ENCODE measurements at places on chromosomes 2 and 18. TPM values are rescaled to one million over a fixed set of nuclear protein-coding genes. Genes with fewer than 3 reads are reported as not detected.

Gene SOWAHC
- total RNA-seq, result 13.1 TPM

Gene PRSS56
- total RNA-seq, result not detected

Gene C2orf66
- total RNA-seq, result 0.59 TPM

Gene CCT4
- 143 TPM for total RNA-seq

Gene FN1
- 31,457 TPM for total RNA-seq

Gene UCN
- 0.85 TPM for total RNA-seq

Gene CLEC4F
- total RNA-seq, result not detected

Gene RGPD6
- total RNA-seq, result 25.7 TPM

Gene SKOR2
- total RNA-seq, result not detected

Gene FRZB
- 0.72 TPM for total RNA-seq

Gene GPC1
- total RNA-seq, result 150 TPM

Gene LRRC30
- not detected for total RNA-seq

Gene AGPS
- 40.3 TPM for total RNA-seq

Gene UGT1A7
- 0.96 TPM for total RNA-seq

Gene PROC
- total RNA-seq, result 0.26 TPM

Gene CCDC178
- total RNA-seq, result not detected

Gene HOXD1
- total RNA-seq, result not detected

Gene ITPRIPL1
- total RNA-seq, result 1.3 TPM
